ENCODE measurements at places on chromosomes 1 and 21. TPM values are rescaled to one million over a fixed set of nuclear protein-coding genes. Genes with fewer than 3 reads are reported as not detected.

Gene SAMD11
- 0.38 TPM for total RNA-seq

- H3K27me3 ChIP-seq: no peaks in the 10 kb centered on the region
- DNase-seq: no peak
These were observed 372 bp downstream of the SLC25A44 start for GRCh38 chr1:156194300-156194652.

DNA sequence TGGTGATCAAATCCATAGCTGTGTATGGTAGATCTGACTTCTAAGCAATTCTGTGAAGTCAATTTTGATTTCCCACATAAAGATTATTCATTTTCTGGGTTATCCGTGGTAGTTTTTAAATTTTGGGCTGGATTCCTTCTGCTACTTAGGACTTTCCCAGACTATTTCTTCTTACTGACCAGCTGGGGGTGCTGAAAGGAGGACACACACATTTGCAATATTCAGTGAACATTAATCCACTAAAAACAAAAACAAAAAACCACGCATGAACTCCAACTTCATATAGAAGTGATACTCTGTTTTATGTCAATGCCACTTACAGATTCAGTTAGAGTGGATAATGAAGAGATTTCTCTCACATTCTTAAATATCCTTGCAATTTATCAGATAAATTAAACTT is 105.4 kb downstream of the KCTD3 start:
- no peaks in the 10 kb centered on the region for H3K4me1 ChIP-seq
- H3K27ac ChIP-seq: no peak overlapping the region
- DNase-seq: no peak
- H3K27me3 ChIP-seq: no peaks in the 10 kb centered on the region

DNA sequence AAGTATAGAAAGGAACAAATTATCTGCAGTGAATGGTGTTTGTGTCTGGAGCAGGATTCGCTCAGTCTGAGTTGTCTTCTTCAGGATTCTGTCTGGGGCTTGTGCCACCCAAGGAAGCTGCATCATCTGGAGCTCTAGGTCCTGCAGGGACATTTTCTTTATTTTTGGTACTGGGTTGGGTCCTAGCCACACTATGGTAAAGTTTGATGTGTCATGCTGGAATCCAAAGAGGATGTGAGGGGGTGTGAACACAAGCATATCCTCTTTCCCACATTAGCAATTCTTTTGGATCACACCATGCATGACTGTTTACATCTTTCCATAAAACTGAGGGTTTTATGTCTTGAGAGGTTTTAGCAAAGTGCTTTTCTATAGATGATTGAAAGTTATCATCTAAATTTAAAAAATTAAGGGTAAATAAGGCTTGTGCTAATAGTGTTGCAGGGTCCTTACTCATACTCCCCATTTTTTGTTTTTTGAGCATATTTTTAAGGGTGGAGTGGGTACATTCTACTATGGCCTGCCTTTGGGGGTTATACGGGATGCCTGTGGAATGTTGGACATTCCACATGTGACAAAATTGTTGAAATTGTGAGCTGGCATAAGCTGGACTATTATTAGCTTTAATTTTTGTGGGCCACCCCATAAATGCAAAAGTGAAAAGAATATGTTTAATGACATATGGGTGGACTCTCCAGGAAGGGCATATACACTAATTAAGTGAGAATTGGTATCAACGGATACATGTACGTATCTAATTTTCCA is 152.0 kb upstream of the HMCN1 start:
- H3K27me3 ChIP-seq: no peaks in the 10 kb centered on the region
- DNase-seq: no peak
- no peak overlapping the region for H3K27ac ChIP-seq
- no peaks in the 10 kb centered on the region for H3K36me3 ChIP-seq
- H3K4me1 ChIP-seq: no peaks in the 10 kb centered on the region

DNA sequence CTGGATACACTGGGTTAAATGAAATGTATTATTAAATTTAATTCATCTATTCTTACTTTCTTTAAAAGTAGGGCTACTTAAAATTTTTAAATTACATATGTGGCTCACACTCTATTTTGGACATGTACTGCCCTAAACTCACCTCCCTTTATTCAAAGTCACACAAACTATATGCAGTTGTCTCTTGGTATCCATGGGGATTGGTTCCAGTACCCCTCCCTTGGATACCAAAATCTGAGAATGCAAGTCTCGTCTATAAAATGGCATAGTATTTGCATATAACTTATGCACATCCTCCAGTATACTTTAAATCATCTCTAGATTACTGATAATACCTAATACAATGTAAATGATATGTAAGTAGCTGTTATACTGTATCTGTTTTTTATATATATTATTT is 57.6 kb downstream of the FAF1 start:
- no peaks in the 10 kb centered on the region for H3K36me3 ChIP-seq
- no peak for DNase-seq
- no peaks in the 10 kb centered on the region for H3K4me1 ChIP-seq
- H3K27ac ChIP-seq: no peak overlapping the region
- H3K27me3 ChIP-seq: no peaks in the 10 kb centered on the region
- H3K4me3 ChIP-seq: no peak overlapping the region

Measured in thymus (tissue), 14 donors.